ENCODE measurements at places on chromosomes 2 and 18.

DNA sequence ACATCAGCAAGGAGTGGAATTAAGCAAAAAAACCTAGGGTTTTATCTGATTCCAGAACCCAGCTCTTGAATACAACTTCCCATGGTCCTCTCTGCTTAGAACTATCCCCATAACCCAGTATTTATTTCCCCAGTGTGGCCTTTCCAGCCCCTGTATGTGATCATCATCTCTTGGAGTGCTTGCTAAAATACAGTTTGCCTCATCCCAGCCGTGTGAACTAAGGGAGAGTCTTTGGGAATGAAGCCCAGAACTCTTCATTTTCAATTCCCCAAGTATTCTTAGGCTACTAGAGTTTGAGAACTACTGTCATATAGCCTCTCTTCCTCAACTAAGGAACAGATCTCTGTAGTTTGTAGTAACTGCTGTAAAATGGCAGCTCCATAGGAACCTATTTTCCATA is 173.1 kb downstream of the LCLAT1 start:
- H3K27ac ChIP-seq: no peak overlapping the region
- DNase-seq: no peak
- H3K27me3 ChIP-seq: no peaks in the 10 kb centered on the region
- H3K4me3 ChIP-seq: no peak overlapping the region
- no peaks in the 10 kb centered on the region for H3K4me1 ChIP-seq

DNA sequence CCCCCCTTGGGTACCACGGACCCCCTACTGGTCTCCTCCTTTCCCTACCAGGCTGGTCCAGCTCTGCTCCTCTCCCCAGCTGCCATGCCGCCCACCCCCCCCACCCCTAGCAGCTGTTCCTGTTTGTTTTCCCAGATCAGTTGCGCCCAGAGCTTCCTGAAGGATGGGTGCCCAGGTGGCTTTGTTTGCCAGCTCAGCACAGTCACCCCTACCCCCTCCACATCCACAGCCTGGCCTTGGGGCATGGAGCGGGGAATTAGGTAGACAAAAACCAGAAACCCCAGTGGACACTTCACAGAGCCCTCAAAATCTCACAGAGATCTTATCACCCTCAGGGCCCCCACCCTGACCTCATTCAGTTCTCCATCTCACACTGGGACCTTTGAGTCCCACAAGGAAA is 3.7 kb upstream of the CRYBA2 start:
- H3K36me3 ChIP-seq: no peaks in the 10 kb centered on the region
- no peak for DNase-seq
- no peaks in the 10 kb centered on the region for H3K27me3 ChIP-seq
- H3K4me3 ChIP-seq: no peak overlapping the region

DNA sequence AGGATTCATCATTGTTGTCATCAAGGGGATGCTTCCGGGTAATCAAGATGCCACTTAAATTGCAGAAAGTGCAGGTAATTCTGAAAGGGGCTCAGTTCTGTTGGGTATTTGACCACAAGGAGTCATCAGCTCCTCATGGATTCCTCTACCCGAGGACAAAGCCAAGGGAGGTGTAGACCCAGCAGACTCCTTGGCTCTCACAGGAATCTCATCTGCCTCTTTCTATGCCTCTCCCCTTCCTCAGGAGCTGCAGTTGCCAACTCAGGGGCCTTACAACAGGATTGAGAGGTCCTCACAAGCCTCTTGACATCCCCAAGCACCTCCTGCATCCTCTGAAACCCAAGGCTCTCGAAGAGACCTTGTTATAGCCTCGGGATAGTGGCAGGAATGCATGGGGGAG is 44.0 kb downstream of the ITGB6 start:
- no peak overlapping the region for H3K27ac ChIP-seq
- peaks cover 6% of the 10 kb centered on the region for H3K4me1 ChIP-seq

DNA sequence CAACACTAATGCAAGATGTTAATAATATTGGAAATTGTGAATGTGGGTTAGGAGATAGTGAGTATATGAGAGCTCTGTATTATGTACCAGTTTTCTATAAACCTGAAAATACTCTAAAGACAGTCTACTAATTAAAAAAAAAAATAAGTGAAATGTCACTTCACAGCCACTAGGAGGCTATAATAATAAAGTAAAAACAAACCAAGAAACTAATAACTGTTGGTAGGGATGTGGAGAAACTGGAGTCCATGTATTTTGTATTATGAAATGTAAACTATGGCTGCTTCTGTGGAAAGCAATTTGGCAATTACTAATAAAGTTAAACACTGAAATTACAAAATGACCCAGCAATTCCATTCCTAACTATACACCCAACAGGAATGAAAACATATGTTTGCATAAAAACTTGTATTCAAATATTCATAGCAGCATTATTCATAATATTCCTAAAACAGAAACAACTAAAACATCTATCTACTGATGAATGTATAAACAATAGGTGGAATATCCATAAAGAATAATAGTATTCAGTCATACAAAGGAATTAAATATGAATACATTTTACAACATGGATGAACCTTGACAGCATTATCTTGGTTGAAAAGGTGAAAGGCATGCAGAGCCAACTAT is 36.2 kb downstream of the CCDC178 start:
- no peak overlapping the region for H3K4me3 ChIP-seq
- DNase-seq: no peak
- no peaks in the 10 kb centered on the region for H3K36me3 ChIP-seq
- H3K27me3 ChIP-seq: no peaks in the 10 kb centered on the region

DNA sequence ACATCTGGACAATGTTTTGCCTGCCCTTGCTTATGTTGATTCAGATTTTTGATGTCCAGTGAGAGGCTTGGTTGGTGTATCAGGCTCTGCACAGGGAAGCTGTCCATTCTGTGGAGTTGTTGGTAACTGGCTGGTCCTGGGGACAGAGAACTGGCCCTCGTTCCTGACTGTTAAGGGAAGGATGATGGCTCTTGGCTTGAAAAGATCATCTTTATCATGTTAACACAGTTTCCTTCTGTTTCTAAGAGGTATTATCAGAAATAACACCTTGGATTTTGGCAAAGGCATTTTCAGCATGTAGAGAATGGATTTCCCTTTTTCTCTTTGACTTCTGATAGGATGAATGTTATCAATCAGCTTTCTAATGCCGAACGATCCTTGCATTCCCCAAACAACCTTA is 19.3 kb downstream of the STK25 start:
- no peaks in the 10 kb centered on the region for H3K4me1 ChIP-seq
- H3K36me3 ChIP-seq: no peaks in the 10 kb centered on the region
- no peak overlapping the region for H3K4me3 ChIP-seq
- H3K27me3 ChIP-seq: no peaks in the 10 kb centered on the region
- no peak for DNase-seq
- no peak overlapping the region for H3K27ac ChIP-seq

- H3K27me3 ChIP-seq: no peaks in the 10 kb centered on the region
- H3K4me3 ChIP-seq: no peak overlapping the region
- H3K4me1 ChIP-seq: peaks cover 14% of the 10 kb centered on the region
- DNase-seq: no peak
- H3K27ac ChIP-seq: no peak overlapping the region
Observed at GRCh38 chr2:233446121-233446520, 91.8 kb downstream of the DGKD start.

DNA sequence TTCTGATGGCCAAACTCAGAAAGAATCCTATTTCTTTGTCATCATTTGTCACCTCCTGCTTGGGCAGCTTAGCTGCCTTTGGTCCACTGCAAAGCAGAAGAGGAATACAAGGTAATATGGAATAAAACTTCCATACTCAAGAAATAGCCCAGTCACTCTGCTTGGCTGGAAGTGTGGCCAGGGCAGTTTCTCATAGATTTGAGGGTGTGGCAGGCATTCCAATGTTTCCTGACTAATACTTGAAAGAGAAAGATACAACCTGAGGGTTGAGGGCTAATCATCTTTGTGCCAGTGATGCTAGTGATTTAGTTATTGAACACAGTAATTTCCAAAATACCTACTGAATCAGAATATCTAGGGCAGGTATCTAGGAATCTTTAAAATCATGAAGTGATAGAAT is 83.1 kb downstream of the FAM161A start:
- no peak for DNase-seq
- no peaks in the 10 kb centered on the region for H3K36me3 ChIP-seq
- no peak overlapping the region for H3K4me3 ChIP-seq
- no peaks in the 10 kb centered on the region for H3K27me3 ChIP-seq

- no peak overlapping the region for H3K27ac ChIP-seq
- no peaks in the 10 kb centered on the region for H3K36me3 ChIP-seq
- no peaks in the 10 kb centered on the region for H3K27me3 ChIP-seq
- DNase-seq: no peak
- no peak overlapping the region for H3K4me3 ChIP-seq
Observed at GRCh38 chr2:219111375-219112061, 49.1 kb downstream of the NHEJ1 start.

DNA sequence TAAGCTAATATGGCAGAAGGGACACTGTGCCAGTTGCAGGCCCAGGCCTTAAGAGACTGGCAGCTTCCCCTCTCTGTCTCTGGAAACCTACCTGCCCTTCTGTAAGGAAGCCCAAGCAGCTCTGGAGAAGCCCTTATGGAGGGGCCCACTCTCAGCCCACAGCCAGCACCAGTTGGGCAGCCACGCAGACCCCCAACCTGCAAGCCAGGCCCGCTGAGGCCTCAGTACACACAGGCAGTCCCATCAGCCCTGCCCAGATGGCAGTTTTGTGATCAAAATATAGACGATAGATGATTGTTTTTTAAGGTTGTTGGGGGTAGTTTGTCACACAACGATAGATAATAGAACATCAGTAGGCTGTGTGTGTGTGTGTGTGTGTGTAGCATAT is 36.8 kb upstream of the ALPP start:
- H3K36me3 ChIP-seq: no peaks in the 10 kb centered on the region
- no peak for DNase-seq
- no peaks in the 10 kb centered on the region for H3K27me3 ChIP-seq
- H3K4me1 ChIP-seq: no peaks in the 10 kb centered on the region

GRCh38 chr18:777021-777420 is 35.0 kb downstream of the YES1 start:
- no peak overlapping the region for H3K4me3 ChIP-seq
- H3K27me3 ChIP-seq: no peaks in the 10 kb centered on the region
- H3K36me3 ChIP-seq: no peaks in the 10 kb centered on the region
- peaks cover 8% of the 10 kb centered on the region for H3K4me1 ChIP-seq
- DNase-seq: no peak

DNA sequence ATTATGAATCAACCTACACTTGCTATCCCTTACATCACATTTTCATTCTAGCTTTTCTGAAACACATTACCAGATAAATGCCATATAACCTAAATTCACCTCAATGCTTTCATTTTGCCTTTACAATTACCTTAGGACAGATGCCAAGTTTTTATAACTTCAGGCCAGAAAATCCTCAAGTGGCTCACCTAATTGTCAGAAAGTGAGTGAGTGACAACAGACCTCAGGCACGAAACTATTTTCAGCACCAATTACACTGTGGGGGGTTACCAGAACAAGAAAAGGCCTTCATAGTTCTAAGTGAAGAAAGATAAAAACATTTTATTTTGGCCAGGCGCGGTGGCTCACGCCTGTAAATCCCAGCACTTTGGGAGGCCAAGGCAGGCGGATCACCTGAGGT is 52.3 kb upstream of the ST8SIA5 start:
- no peak overlapping the region for H3K4me3 ChIP-seq
- no peak for DNase-seq
- H3K27ac ChIP-seq: no peak overlapping the region
- no peaks in the 10 kb centered on the region for H3K36me3 ChIP-seq

- H3K36me3 ChIP-seq: no peaks in the 10 kb centered on the region
- H3K4me1 ChIP-seq: peaks cover 4% of the 10 kb centered on the region
- no peak for DNase-seq
- H3K27me3 ChIP-seq: no peaks in the 10 kb centered on the region
- no peak overlapping the region for H3K27ac ChIP-seq
Observed at GRCh38 chr2:38532366-38532765, 70.4 kb downstream of the HNRNPLL start.

- H3K27me3 ChIP-seq: no peaks in the 10 kb centered on the region
- H3K36me3 ChIP-seq: no peaks in the 10 kb centered on the region
- H3K27ac ChIP-seq: no peak overlapping the region
Observed at GRCh38 chr18:57832730-57833129, 29.6 kb upstream of the ATP8B1 start.

DNA sequence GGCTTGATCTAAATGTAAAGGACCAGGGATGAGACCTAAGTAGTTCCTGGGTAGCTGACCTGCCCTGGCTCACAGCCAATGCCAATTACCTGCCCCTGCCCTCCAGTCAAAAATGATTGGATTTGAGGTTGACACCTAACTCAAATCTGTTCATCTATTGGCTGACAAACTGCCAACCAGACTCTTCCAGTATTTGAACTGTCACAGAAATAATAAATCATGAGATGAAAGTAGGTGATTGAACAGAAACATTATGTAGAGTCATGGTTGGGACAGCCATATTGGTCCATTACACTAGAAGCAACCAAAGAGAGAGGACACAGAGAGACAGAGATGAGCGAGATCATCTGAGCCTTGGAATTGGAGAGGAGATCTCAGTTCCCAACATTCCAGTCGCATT is 109.1 kb downstream of the ATL2 start:
- no peaks in the 10 kb centered on the region for H3K27me3 ChIP-seq
- DNase-seq: no peak
- no peaks in the 10 kb centered on the region for H3K36me3 ChIP-seq
- H3K4me1 ChIP-seq: peaks cover 14% of the 10 kb centered on the region

GRCh38 chr2:61855318-61855613 is 1.4 kb upstream of the FAM161A start:
- peaks cover 4% of the 10 kb centered on the region for H3K4me1 ChIP-seq
- H3K4me3 ChIP-seq: peak overlapping the region; percentile 90

GRCh38 chr2:229725716-229726574 is 11.6 kb upstream of the DNER start:
- no peak for DNase-seq
- H3K4me1 ChIP-seq: no peaks in the 10 kb centered on the region
- no peaks in the 10 kb centered on the region for H3K36me3 ChIP-seq
- H3K27me3 ChIP-seq: no peaks in the 10 kb centered on the region
- H3K4me3 ChIP-seq: no peak overlapping the region

- DNase-seq: no peak
- no peaks in the 10 kb centered on the region for H3K36me3 ChIP-seq
- no peak overlapping the region for H3K4me3 ChIP-seq
Observed at GRCh38 chr18:51068105-51068504, 38.1 kb downstream of the SMAD4 start.

GRCh38 chr18:73908323-73908722 is 239.3 kb downstream of the FBXO15 start:
- H3K27ac ChIP-seq: no peak overlapping the region
- no peaks in the 10 kb centered on the region for H3K27me3 ChIP-seq
- no peak overlapping the region for H3K4me3 ChIP-seq
- H3K36me3 ChIP-seq: no peaks in the 10 kb centered on the region
- peak; percentile 38 for DNase-seq

DNA sequence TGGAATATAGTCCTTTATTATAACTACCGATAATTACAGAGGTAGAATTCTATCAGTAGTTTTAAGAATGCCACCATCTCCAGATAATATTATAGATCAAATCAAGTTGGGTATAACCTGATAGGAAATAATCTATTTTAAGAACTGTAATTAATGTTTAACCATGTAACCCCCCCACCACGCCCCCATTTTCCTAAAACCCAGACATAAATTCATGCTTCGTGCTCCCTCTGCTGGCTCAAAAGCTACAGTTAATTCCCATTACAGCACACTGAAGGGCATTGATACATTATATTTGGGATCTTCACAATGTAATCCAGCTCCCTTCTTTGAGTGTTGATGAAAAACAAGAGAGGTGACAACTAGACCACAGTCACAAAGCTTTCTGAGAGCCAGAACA is 228.0 kb upstream of the SMAD7 start:
- DNase-seq: peak; percentile 55
- no peak overlapping the region for H3K27ac ChIP-seq
- H3K36me3 ChIP-seq: no peaks in the 10 kb centered on the region
- H3K4me3 ChIP-seq: no peak overlapping the region
- no peaks in the 10 kb centered on the region for H3K27me3 ChIP-seq

All from testis (tissue), 5 donors.